ENCODE measurements at places on chromosomes 11 and 22. TPM values are rescaled to one million over a fixed set of nuclear protein-coding genes. Genes with fewer than 3 reads are reported as not detected.

Gene MMP3
- total RNA-seq: not detected

DNA sequence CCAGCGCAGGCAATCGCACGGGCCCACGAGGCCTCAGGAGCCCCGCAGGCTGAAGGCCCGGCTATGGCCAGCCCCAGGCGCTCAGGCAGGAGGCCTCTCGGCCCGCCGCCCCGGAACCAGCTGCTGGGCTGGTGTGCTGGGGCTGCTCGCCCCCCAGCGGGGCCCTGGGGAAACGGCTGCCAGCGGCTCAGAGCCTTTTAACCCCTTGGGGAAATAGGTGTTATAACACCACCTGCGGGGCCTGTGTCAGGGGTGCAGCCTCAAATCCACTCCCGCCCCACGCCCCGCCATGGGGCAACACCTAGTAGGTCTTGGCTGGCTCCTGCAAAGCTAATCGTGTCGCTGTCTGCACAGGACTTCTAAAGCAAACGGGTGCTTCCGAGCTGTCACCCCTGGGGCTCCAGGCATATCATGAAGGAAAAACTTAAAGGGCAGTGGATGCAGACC is 237.4 kb downstream of the TTC28 start:
- no peak for DNase-seq

DNA sequence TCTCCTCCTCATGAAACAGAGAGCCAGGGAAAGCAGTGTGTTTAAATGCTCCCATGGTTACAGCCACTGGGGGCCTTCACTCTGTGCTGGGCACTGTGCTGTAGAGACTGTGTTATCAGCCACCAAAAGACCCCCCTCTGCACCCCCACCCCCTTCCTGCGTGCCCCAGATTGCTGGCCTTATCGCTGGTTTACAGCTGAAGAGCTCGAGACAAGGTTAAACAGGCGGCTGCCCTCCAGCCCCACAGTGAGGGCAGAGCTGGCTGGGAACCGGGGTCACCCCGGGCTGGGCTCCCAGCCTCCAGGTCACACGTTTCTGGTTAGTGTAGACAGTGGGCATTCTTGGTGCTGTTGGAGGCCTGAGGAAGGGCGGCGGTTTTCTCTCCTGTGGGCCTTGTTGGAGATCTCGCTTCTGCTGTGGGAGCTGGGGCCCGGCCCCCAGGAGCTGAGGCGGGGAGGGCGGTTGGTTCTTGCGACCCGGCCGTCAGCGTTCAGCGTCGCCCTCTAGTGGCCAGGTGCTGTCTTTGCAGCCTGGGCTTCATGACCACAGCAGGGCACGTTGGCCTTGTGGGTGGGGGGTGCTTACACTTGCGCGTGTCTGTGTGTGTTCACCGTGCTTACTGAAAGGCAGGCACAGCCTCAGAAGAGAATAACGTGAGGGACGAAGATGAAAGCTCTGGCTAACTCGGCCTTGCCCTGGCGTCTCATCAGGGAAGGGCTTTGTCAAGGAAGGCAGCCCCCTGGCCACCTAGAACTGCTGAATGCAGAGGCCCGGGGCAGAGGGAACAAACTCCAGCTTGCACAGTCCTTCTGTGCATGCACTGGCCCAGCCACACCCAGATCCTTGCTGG is 40.8 kb downstream of the TBC1D22A start:
- DNase-seq: no peak

DNA sequence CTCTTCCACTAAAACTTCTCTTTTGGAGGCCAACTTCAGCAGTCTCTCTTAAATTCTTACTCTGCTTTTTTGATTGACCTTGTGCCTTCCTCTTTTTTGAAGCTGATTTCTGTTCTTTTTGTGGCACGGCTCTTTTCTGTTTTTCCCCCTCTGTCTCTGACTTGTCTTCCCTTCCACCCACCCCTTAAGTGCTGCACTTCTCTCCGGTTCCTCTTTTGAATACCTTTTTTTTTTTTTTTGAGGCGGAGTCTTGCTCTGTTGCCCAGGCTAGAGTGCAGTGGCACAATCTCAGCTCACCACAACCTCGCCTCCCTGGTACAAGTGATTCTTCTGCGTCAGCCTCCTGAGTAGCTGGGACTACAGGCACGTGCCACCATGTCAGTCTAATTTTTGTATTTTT is 211.9 kb downstream of the BLID start:
- DNase-seq: no peak

- no peak for DNase-seq
Observed at GRCh38 chr11:3345736-3346135, 33.2 kb downstream of the ZNF195 start.

Measured in epithelial cell of proximal tubule (primary cell).